ENCODE measurements at places on chromosomes 13 and 19.
A peak's percentile ranks its signal among the peaks of the same experiment; 100 is the strongest.

GRCh38 chr13:51902776-51903175 lies 41.0 kb downstream of the CCDC70 start:
- no peak for DNase-seq

- DNase-seq, result no peak
These were observed 2419.4 kb downstream of the PCDH9 start for GRCh38 chr13:64810750-64811149.

DNA sequence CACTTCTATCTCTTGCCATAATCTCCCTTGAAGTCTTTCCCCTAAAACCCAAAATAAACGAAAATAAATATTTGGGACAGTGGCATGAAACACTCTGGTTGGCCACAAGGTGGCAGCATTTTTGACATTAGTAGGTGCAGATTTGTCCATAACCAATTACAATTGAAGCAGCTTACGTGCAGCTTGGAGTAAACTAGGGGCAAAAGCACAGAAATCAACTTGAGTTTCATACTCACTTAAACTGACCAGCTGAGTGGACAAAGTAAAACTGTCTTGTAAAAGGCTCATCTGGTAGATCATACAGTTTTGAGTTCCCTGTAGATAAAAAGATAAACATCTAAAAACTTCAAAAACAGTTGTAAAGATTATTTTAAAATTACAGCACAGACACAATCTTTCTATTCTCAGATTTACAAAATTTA lies 18.8 kb downstream of the PDCD5 start:
- DNase-seq, result peak; percentile 71

- peak; percentile 37 for DNase-seq
These were observed 27.1 kb downstream of the MEGF8 start for GRCh38 chr19:42352301-42353259.
